ENCODE measurements at places on chromosomes 4 and X. TPM values are rescaled to one million over a fixed set of nuclear protein-coding genes. Genes with fewer than 3 reads are reported as not detected.
A peak's percentile ranks its signal among the peaks of the same experiment; 100 is the strongest.

FOXR2 gene
- total RNA-seq, result not detected

DNA sequence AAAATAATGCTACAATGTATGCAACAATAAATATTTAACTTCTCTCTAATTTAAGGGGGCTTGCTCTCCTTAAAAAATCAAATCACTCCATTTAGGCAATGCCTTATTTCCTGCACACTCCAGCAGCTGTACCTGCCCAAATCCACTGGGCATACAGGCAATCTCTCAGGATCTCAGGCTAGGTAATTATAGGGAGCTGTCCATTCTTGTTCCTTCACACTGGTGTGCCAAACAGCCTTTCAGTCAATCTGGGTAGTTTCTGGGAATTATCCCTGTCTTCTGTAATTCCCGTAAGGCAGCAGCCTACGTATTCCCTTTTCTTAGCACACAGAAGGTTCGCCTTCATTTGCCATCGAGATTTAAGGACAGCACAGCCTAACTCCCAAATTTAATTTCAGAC lies 922.6 kb upstream of the SLIT2 start:
- DNase-seq, result no peak

- no peak for DNase-seq
Measured at GRCh38 chrX:7330971-7331746, 183.2 kb upstream of the PUDP start.

GRCh38 chr4:108830509-108831244 lies 67.8 kb upstream of the ETNPPL start:
- no peak for DNase-seq

DNA sequence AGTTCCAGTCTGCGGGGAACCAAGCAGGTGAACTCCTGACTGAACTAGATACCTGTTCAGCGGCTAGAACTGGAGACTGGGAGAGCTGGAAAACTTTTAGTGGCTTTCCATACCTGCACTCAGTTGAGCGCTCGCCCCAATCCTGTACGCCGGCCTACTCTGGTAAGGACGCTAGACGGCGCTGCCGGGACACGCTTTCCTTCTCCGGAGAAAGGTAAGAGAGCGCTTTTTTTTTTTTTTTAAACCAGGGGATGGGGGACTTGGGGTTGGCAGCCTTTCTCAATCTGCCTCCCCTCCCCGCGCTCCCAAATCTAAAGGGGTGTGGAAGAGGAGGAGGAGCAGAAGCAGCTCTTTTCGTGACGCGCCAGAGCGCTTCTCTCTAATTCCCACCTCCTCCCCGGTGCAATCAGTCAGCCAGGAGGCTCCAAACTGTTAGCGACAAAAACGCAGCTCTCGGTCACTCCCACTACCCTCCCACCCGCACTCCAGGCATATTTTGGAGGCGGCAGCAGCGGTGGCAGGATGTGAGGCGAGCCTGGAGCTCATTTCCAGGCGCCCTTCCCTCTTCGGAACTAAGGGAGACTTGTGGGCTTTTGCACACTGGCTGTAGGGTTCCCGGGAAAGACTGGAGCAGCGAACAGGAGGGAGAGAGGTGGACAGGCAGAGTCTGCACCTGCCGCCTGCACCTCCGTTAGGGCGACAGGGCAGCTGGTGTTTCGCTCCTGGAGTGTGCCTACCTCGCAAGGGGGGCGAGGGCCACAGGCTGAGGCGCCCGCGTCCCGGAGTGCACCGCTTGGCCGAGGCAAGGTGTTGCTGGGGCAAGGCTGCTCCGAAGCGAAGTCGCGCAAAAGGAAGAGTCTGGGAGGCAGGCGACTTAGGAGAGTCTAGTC lies at the start of gene IL1RAPL2:
Gene IL1RAPL2, plus strand, starts transcription at position 409 of the 890 bp plus-strand sequence.
- peak; percentile 79 for DNase-seq

- DNase-seq, result no peak
Measured at GRCh38 chrX:72105436-72105835, 26.3 kb downstream of the RTL5 start.

STATH gene
- not detected for total RNA-seq

SYN1 gene
- total RNA-seq, result 7.1 TPM

GLOD5 gene
- 0.27 TPM for total RNA-seq

STK26 gene
- total RNA-seq, result 75.4 TPM

- DNase-seq, result no peak
Measured at GRCh38 chr4:145740806-145741205, 60.9 kb downstream of the C4orf51 start.

DNA sequence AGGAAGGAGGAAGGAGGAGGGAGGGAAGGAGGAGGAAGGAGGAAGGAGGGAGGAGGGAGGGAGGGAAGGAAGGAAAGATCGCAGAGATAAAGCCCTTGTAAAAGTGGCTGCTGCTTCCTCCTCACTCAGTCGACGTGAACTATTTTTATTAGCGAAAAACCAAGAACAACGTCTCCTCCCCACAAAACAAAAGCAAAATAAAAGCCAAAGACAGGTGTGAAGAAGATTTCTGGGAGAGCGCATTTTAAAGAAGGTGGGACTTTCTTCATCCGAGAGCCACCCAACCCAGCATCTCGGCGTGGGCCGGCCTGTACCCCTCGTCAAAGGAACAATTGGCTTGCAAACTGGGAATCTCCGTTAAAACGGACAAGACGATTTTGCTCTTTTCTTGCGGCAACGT lies 40.7 kb upstream of the ASMTL start:
- DNase-seq, result no peak

DNA sequence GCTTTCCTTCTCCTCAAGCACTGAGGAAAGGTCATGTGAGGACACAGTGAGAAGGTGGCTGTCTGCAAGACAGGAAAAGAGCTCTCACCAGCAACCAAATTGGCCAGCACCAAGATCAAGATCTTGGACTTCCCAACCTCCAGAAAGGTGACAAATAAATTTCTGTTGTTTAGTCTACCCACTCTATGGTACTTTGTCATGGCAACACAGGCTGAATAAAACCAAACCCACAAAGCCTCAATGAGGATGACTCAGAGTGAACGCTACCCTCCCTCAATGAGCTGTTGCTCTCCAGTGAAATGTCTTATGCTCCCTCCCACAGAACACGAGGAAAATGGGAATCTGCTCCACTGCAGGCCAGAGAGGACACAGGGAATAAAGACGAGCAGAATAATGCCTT lies 244.1 kb downstream of the RAB28 start:
- no peak for DNase-seq

- no peak for DNase-seq
Measured at GRCh38 chrX:106246511-106246910, 78.4 kb downstream of the PWWP3B start.

- DNase-seq, result no peak
Measured at GRCh38 chrX:127708155-127708554, 344.0 kb downstream of the ACTRT1 start.

DNA sequence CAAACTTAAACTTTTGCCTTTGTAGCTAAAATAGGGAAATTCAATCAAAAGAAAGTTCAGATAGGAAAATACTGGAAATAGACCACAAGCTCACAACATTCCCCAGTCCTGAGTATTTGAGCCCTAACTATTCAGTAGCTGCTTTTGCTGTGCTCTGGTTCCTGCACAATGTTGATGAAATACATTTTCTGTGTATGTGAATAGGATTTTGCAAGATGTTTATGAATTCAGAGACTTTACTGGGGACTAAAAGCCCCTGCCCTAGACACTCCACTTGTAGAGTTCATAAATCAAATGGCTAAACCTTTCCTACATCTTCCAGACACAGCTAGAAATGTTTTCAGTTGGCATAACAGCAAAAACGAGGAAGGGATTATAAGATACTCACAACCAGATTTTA lies 105.9 kb downstream of the FBXO8 start:
- no peak for DNase-seq

ERAS gene
- total RNA-seq, result not detected

GRCh38 chrX:64976673-64977040 lies 407 bp upstream of the ZC4H2 start:
- no peak for DNase-seq

GRCh38 chr4:23717528-23718248 lies 172.2 kb downstream of the PPARGC1A start:
- DNase-seq, result no peak

PNMA3 gene
- total RNA-seq, result 5.8 TPM

LDB2 gene
- total RNA-seq, result 62.4 TPM

- DNase-seq, result no peak
Measured at GRCh38 chr4:52019936-52020657, at the start of gene LRRC66. LRRC66 (minus strand) TSS chr4:52020363; CDS start chr4:52017613, 2,750 bp downstream.

- no peak for DNase-seq
Measured at GRCh38 chr4:113750296-113750695, 11.2 kb downstream of the CAMK2D start.
